Fibroblast of the conjunctiva (primary cell): ENCODE measurements at places on chromosomes 3 and 15.

DNA sequence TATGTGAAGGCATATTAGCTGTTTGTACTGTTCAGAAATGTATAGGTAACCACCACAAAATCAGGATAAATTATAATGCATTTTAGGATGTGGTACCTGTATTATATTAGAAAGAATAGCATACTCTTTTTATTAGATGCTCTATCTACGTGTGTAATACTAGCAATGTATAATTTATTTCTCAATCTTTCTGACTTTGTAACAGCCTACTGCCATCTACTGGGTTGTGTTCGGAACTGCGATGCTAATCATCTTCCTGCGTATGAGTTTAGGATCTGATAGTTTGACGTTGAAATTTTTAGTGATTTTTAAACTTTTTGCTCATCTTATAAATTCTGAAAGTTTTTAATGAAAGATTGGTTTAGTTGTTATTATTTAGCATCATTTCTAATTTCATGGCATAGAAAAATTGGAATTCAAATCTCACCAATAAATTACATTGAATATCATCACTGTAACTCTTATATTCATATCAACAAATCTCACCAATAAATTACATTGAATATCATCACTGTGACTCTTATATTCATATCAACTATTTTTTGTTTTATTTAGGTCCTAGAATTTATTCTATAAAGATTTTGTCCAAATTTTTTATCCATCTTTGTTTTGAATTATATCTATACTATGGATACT is 322.7 kb upstream of the ZNF717 start:
- DNase-seq, result peak; percentile 49

DNA sequence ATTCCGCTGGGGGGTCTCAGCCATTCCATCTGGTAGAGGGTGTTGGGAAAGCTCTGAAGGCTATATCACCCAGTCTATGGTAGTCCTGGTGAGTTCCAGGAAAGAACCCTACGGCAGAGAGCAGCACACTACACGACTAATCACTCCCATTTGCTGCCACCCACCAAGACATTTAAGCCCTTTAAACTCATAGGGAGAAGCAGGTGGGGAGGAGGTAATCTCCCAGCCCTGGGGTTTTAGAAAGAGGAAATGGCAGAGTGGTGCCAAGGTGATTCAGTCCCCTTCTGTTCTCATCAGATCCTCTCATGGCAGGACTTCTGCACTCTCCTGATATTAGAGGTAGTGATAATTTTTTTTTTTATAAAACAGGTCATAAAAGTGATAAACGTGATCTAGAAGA is 10.6 kb upstream of the VWA5B2 start:
- no peak for DNase-seq

DNA sequence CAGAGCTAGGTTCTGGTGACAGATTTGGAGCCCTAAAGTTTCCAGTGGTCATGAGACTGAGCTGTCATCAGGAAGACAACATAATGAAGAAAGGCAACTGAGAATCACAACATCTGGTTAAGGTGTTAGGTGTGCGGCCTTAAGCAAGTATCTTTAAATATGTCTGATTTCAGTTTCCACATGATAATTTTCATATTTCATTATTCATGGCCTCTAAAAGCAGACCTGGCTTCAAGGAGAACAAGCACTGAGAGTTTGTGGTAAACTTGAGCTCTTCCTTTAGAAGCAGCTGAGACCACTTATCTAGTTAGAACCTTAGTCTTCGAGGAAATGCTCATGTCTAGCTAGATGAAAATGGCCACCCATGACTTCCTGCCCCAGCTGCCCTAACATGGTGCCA is 25.7 kb upstream of the MYLK start:
- DNase-seq, result no peak

GRCh38 chr3:146156095-146156494 is 4.9 kb downstream of the PLOD2 start:
- DNase-seq, result no peak

DNA sequence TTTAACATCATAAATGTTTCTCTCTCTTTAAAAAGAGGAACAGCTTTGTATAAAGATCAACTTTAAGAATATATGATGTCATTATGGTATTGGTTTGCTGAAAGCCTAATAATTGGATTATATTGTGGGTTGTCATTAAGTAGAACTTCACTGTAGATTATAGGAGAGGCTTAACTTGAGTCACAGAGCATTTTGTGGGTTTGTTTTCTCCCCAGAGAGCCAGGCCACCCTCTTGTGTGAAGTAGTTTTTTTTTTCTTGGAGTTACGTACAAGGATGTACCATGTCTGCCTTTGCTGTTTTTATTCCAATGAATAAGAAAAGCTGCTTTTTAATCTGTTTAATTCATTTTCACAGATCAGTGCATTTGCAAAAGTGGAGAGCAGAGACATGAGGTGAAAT is 354.8 kb upstream of the TBL1XR1 start:
- DNase-seq, result no peak

- DNase-seq, result peak; percentile 40
These were observed 69.2 kb upstream of the COL6A5 start for GRCh38 chr3:130276203-130276803.

- no peak for DNase-seq
These were observed 57.8 kb upstream of the ETV5 start for GRCh38 chr3:186166491-186167288.

DNA sequence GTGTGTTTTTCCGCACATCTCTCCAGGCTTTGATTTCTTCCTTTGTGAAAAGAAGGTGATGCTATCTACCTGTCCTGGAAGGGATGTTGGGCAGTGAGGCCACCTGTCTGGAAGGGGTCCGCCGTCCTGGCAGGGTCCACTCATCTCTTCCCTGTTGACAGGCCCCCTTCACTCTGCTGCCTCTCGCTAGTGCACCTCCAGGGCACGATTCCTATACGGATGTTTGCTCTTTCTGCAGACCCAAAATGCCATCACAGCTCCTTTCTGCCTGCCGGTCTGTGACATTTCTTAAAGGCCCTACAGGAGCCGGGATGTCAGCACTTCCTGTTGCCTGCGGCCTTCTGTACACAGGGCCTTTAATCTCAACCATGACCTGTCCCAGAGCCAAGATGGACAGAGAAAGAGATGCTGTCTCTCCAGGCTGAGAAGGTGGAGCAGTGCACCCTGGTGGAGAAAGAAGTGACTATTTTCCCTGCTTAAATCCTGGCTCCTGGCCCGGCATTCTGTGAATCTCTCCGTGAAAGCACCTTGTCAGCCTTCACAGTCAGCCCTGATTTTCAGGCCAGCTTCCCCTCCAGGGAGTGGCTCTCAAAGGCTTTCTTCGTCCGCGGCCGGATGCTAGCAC is 7.4 kb downstream of the FAM3D start:
- DNase-seq, result peak; percentile 18

DNA sequence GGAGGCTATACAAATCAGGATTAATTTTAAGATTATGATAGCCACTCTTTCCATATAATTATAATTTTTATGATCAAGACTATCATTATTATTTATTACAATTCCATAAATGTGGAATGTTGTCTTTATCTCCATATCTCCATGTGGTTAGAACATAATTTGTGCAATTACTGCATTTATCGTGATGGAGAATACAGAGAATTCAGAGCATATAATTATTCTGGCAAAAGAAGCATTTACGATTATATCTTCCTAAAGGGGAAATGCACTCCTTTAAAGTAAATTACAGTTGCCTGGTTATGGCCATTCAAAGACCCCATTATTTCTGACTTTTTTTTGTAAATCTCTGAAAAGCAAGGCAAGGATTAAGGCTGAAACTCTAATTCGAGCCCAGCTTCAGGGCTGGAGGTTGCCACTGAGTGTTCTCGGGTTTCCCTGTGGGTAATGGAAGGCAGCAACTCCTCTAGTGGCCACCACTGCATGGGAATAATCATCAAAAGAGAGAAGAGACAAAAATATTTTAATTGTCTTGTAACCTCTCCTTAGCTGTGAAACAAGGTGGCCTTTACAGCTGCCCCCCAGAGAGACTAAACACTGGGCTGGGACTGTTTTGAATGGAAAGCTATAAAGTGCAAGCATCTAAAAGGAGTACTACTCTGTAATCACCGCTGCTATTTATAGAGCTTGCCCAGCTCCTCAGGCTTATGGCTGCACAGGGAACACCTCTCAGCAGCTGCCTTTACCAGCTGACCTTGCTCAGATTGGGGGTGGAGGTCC is 59.8 kb upstream of the PRTG start:
- DNase-seq, result no peak

GRCh38 chr3:189975391-189975990 is 145.2 kb downstream of the P3H2 start:
- DNase-seq, result no peak

DNA sequence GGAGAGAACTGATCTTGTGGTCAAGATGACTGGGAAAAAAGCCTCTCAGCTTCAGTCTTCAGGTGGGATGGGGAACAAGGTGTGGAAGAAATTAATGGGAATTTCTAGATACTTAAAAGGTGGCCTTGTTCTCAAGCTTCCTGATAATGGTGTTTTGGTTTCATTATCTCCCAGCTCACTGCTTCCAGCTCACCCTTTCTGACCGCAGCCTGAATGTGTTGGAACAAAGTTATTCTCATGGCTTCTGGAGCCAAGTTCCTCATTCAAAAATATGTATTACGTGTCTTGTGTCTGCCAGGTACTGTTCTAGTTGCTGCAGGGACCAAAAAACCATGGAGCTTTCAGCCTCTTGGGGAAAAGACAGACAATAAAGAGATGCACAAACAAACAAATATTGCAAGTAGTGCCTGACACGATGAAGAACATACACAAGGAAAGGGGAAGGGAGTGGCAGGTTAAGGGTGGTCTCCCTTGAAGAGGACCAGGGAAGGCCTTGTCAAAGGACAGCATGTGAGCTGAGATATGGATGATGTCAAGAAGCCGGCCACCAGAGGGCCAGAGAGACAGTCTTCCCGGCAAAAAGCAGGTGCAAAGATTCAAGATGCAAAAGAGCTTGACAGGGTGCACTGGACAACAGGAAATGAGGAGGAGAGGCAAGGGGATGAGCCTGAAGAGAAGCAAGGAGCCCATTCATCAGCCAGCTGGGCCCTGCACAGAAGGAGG is 35.5 kb downstream of the ARRDC4 start:
- DNase-seq, result no peak
